Fibroblast of lung (primary cell): ENCODE measurements at places on chromosomes 13 and 19. TPM values are rescaled to one million over a fixed set of nuclear protein-coding genes. Genes with fewer than 3 reads are reported as not detected.

The DMKN gene
- total RNA-seq = 14.2 and 29.3 TPM in 2 replicates

The ZNF296 gene
- total RNA-seq = not detected in 2 replicates

The S1PR5 gene
- under 0.01 TPM in 1 of 2 replicates, not detected in the other for total RNA-seq

The OR7A17 gene
- not detected in 2 replicates for total RNA-seq

The ICAM4 gene
- total RNA-seq = 1.8 and 4.1 TPM in 2 replicates

The IGFL2 gene
- not detected in 2 replicates for total RNA-seq

The STOML3 gene
- total RNA-seq = not detected in 2 replicates

The ZNF724 gene
- 1.3 and 3.3 TPM in 2 replicates for total RNA-seq

The NLRP5 gene
- total RNA-seq = not detected in 2 replicates

The CPAMD8 gene
- total RNA-seq = 0.51 and 1.7 TPM in 2 replicates

The ZNF135 gene
- total RNA-seq = 6.2 and 11.2 TPM in 2 replicates

The LRRC25 gene
- 1.2 and 4.6 TPM in 2 replicates for total RNA-seq

The AP1M2 gene
- 0.17 TPM in 1 of 2 replicates, not detected in the other for total RNA-seq

The ZNF723 gene
- total RNA-seq = not detected in 2 replicates

The OVOL3 gene
- not detected in 2 replicates for total RNA-seq

GRCh38 chr13:106986033-106986484 lies 418.1 kb upstream of the ARGLU1 start:
- peak; percentile 26 for DNase-seq

GRCh38 chr13:92991692-92992091 lies 234.9 kb upstream of the GPC6 start:
- DNase-seq = no peak

GRCh38 chr13:100527644-100528043 lies 60.9 kb downstream of the GGACT start:
- no peak for DNase-seq

DNA sequence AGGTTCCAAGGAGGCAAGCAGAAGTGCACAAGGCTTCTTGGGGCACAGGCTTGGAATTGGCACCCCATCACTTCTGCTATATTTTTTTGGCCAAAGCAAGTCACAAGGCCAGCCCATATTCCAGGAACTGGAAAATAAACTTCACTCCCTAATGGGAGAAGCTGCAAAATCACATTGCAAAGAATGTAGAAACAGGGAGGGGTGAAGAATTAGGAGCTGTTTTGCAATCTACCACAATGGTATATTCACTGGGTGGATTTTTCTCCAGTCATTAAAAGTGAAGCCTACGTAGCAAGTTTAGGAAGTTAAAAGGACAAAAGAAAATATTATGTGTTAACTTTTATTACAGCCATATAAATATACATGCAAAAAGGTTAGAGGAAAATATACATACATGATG lies 464.8 kb downstream of the COG6 start:
- DNase-seq = peak; percentile 70

GRCh38 chr19:14056741-14057356 lies 5.0 kb downstream of the PALM3 start:
- no peak for DNase-seq

DNA sequence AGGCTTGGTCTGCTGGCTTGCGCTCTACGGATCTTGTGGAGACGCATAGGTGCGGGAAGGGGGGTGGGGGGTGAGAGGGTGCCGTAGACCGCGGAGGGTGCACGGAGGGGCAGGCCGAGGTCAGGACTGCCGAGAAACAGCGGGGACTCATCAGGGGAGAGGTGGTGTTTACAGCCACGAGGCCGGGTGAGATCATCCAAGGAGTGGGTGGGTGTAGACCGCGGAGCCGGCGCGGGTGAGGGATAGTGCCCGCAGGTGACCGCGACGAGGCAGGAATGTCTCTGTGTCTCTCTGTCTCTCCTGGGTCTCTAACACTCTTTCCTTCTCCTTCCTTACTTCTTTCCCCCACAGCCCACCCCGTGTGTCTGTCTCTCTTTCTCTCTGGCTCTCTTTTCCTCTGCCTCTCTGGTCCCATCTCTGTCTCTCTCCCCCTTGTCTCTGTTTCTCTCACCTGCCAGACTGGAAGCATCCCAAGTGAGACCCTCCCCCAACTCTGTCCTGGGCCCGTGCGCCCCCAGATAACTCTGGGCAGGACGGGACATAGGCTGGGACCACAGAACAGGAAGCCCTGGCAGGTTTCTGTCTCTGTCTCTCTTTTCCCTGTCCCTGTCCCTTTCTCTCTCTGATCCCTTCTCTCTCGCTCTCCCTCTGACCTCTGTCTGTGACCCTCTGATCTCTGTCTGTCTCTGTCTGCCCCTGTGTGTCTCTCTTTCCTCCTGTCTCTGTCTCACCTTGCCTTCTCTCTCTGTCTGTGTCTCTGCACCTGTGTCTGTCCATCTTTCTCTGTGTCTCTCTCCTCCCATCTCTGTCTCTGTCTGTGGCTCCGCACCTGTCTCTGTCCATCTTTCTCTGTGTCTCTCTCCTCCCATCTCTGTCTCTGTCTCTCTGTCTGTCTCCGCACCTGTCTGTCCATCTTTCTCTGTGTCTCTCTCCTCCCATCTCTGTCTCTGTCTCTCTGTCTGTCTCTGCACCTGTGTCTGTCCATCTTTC lies 1.8 kb upstream of the KLK4 start:
- no peak for DNase-seq

- DNase-seq = no peak
These were observed 22.3 kb downstream of the TMEM161A start for GRCh38 chr19:19115954-19116353.

DNA sequence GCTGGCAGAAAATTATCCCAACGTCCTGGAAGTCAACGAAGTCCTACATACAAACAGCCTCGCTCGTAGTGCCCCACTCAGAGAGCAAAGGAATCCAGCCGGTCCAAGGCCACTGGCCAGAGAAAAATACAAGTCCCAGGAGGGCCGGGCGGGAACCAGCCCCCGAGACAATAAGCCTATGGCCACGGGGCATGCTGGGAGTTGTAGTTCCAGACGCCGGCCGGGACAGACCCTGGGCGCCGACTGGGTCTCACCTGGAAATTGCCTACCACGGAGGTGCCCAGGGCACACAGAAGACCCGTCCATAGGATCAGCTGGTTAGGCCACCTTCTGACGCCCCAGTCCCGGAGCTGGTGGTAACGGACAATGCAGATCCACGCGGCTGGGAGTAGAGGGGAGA lies 5.4 kb downstream of the TMEM150B start:
- peak; percentile 30 for DNase-seq

GRCh38 chr19:43519436-43520088 lies 7.4 kb downstream of the ETHE1 start:
- DNase-seq = peak; percentile 89

GRCh38 chr13:48726711-48727110 lies 73.0 kb downstream of the CYSLTR2 start:
- peak; percentile 92 for DNase-seq

DNA sequence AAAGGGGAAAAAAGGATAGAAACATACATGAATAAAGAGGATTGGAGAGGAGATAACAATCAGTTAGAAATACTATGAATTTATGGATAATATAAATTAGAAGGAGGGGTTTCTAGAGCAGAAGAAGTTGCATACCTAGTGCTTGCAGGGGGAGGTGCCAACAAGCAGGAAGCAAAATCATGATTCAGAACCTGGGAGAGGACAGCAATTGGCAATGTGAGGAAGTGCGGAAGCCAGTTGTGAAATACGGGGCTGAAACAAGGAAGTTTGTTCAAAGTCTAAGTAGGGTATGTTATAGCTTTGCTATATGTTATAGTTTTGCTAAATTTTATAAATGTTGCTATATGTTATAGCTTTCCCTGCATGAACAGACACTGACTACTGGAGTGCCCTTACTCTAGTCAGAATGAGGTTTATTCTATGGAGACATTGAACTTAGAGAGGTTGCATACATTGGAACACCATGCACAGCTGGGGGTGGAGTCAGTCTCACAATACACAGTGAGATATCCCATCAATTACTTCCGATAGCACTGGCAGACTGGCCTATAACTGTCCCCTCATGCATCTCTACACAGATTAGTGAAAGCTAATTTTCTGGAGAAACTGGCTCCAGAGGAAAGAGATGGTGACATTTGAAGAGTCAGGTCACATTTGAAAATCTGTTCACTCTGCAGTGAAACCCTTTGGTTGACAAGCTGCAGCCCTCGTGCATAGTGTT lies 92.1 kb downstream of the GPC6 start:
- DNase-seq = peak; percentile 39

DNA sequence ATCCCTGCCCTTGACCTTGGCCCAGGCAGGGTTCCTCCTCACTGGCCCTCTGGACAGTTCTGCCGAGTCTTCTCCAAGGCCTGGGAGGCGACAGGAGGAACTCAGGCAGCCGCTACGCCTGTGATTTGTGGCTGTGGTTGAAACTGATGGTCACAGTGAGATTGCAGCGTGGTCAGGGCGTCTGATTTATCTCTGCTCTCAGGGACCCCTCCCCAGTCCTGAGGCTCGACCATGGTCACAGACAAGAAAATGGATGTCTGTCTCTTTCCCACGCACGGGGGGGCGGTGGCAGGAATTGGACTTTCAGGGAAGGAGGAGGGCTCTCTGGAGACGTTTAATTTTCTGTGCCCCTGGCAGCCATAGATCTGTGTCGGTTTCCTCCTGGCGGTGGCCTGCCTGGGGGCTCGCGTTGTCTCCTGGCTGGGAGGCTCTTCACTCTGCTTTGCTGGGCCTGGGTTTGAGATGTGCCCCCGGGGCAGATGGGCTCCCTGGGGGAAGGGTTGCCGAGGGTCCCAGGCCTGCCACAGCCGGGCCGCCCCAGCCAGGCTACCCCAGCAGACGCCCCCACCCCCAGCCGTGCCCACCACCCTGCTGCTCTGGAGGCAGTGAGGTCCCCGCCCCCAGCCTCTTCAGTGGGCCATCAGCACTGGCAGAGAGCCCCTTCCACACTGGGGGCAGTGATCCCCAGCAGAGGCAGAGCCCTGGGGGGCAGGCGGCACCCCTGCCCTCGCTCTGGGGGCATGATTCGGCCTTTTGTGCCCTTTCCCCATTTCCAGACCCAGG lies 167.4 kb downstream of the KDM4B start:
- no peak for DNase-seq

- DNase-seq = no peak
These were observed 358.9 kb upstream of the NBEA start for GRCh38 chr13:34583181-34583580.

DNA sequence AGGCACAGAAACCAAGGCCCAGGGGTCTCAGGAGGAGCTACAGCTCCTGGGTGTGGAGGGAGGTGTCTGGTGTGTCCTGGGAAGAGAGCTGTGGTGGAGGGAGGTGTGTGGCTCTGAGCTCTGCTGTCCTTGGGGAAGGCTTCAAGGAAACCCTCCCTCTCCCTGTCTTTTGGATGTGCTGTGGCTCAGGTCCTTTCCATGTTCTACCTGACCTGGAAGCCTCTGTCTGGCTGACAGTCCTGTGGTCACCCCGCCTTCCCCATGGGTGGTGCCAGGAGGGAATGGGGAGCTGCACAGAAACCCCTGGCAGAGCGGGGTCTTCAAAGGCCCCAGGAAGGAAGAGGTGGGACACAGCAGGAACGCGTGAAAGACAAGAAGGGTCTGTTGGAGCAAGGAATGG lies 617 bp upstream of the CEACAM7 start:
- no peak for DNase-seq

GRCh38 chr13:60358453-60358852 lies 38.6 kb upstream of the TDRD3 start:
- no peak for DNase-seq

DNA sequence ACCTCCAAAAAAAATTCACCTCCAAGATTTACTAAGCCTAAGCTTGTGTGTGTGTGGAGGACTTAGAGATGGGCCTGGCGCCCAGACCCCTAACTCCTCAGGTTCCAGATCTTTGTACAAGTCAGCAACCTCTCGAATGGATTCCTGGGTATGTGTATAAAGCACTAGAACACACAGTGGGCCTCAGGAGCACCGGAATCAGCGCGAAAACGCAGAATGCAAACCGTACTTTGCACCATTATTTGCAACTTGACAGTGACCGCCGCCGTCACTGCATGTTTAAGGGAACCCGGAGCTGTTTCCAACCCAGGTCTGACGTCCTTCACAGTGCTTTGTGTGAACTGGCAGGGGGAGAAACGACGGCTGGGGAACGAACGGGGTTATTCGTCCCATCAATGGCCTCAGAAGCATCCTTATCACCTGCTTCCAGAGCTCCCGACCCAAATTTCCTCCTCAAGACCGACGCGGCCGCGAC lies 688 bp downstream of the ZNF606 start:
- peak; percentile 30 for DNase-seq

- no peak for DNase-seq
These were observed 11.2 kb upstream of the CEACAM21 start for GRCh38 chr19:41564515-41565378.

DNA sequence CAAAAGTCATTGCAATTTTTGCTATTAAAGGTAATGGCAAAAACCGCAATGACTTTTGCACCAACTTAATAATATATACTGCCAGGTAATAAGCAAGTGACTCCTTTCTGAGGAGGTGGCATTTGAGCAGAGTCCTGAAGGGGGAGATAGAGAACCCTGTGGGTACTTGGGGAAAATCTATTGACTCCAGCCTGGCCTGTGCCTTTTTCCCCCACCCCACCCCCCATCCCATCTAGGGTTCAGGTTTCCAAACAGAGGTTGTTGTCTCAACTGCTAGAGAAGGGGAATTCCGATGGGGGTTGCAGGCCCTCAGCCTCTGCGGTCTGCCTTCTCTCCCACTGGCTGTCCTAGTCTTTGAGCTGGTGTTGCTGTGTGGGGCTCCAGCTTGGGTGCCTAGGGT lies 11.5 kb downstream of the S1PR2 start:
- peak; percentile 64 for DNase-seq

GRCh38 chr13:58994777-58995176 lies 1169.0 kb downstream of the DIAPH3 start:
- DNase-seq = peak; percentile 11

DNA sequence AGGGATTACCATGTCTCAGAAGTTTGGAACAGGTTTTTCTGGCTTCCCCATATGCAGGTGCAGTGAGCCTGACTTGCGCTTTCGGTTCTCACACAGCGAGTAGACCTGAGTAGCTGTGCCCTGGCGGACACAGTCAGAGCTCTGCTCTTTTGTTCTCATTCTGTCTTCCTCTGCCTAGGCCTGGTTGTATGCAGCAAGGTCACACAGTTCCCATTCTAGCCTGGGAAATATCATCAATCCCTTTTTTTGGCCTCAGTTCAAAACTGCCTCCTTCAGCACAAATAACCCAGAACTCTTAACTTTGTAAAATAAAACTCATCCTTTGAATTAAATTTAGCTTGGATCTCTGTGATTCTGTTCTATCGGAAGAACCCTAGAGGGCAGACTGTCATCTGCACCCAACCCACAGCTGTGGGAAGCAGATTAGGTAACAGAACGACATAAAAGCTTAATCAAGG lies 10.2 kb downstream of the OXGR1 start:
- no peak for DNase-seq

DNA sequence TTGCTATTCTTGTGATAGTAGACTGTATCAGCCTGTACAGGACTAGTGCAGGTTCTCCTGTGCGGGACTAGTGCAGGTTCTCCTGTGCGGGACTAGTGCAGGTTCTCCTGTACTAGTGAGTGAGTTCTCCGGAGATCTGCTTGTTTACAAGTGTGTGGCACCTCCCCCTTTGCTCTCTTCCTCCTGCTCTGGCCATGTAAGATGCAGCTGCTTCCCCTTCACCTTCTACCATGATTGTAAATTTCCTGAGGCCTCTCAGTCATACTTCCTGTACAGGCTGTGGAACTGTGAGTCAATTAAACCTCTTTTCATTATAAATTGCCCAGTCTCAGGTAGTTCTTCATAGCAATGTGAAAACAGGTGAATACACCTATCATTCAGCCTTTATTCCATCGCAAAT lies 289.6 kb downstream of the TEX29 start:
- DNase-seq = no peak

GRCh38 chr13:26007261-26008125 lies 44.3 kb downstream of the SHISA2 start:
- no peak for DNase-seq
